ENCODE measurements at places on chromosomes 7 and 10.

DNA sequence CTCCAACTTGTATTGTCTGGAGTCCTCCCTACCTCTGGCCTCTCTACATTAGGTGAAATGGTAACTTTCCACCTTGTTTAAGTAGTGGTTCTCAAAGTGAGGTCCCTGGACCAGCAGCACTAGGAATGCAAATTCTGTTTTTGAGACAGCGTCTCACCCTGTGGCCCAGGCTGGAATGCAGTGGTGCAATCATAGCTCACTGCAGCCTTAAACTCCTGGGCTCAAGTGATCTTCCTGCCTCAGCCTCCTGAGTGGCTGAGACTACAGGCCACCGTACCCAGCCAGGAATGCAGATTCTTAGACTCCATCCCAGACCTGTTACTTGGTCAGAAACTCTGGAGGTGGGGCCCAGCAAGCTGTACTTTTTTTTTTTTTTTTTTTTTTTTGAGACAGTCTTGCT, 6.8 kb upstream of the TBL2 start:
- no peak for DNase-seq

- no peak for DNase-seq
These were observed 44.0 kb downstream of the CALD1 start for GRCh38 chr7:134823400-134823799.

DNA sequence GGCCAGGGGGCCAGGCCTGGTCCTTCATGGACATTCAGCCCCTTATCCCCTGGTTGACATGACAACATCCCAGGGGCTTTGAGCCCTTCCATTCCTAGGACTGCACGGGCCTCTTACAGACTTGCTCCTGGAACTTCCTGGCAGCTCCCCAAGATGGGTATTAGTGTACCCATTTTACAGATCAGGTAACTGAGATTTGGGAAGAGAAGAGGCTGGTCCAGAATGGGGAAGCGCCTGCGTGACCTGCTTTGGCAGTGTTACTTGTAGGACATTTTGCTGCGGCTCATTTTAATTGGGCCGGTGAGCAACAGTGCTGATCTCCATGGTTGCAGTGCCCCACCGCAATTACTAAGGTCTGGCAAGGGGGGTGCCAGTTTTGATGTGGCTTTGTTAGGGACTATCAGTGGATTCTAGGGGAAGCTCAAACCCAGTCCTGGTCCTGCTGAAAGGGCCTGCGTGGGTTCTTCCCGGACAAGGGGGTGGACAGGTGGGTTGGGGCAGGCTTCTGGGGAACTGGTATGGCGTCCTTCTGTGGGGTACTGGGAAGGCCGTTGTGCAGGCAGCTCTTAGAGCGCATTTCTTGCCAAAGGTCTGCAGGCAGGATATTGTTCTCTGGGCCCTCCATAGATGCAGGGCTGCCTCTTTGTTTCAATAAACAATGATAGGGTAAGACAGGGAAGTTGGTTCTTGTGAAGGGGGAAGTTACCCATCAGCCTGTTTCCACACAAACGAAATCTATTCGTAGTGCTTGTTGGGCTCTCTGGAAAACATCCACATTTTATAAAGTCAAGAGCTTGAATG, 137.6 kb downstream of the RGS10 start:
- no peak for DNase-seq

DNA sequence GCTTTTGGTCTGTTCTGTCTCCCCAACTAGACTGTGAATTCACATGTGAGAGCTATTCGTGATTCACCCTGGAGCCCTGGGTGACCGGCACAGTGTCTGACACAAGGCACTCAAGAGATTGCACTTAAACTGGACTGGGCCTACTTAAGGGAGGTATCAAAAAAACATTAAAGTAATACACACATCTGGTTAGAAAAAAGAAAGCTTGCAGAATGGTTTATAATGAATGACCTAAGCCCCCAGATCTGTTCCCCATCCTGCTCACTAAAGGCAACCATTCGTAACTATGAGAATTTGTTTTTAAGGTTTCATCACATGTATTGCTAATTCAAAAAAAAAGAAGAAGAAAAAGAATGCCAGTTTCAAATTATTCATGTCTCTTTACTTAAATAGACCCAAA, 74.5 kb downstream of the DGKI start:
- DNase-seq = no peak

DNA sequence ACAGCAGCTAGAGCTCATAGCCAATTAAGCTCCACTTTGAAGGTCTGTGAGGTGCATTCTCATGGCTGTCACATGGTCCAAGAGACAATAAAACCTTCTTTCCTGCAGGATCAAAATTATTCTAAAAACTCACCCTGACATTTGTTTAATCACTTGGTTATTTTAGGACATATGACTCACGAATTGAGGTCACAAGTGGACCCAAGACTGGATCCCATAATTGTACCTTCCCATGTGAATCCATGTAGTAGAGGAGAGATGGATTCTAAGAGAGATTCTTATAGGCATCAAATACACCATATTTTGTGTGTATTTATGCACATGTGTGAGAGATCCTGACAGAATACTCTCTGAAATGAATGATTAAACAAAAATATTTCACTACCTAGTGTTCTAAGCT, 18.1 kb downstream of the POLR1F start:
- DNase-seq = no peak

DNA sequence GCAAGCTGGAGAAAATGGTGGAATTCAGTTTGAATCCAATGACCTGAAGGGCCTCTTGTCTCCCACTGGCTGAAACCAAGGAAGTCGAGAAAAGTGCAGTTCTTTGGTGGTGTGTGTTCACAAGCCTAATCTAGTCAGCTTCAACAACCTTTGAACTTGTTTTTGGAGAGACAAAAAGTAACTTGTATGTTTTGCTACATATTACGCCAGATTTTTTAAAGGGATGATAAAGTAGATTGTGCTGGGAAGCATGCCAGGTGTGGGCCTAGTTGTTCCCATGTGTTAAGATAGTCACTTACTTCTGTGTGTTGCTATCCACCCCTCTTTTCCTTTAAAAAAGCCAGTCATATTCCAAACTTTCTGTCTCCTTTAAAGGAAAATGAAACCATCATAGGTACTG, 79.7 kb upstream of the FAM3C start:
- DNase-seq = no peak

- no peak for DNase-seq
These were observed 54.3 kb downstream of the LRRC18 start for GRCh38 chr10:48885376-48885775.

GRCh38 chr10:96238646-96239623, 32.4 kb downstream of the BLNK start:
- DNase-seq = no peak

- no peak for DNase-seq
These were observed 201.0 kb upstream of the ADARB2 start for GRCh38 chr10:1938317-1938716.

DNA sequence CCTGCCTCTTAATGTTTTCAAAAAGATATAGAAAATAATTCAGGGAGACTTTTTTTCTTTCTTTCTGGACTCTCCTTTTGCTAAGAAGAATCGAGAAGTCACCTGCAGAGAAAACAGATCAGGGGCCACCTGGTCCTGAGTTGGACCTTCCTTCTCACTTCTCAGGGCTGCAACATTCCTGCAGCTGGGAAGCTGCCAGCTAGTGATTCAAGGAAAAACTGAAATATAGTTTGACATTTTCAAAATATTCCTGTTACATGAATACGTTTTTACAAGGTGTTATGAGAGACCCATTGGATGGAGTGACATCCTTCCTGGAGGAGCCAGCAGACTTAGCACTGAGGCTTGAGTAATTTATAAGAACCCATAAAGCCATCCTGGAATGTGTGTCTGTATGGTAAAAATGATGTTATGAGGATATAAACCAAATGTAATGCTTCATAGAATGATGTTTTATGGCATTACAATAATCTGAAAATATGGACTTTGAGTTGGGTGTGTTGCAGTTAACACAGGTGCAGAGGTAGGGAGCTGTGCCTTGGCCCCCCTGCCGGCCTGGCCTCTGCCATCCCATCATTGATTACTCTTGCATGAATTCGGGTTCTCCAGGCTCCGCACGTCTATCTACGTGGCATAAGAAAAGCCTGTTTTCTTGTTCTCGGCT, 149.7 kb downstream of the PAXIP1 start:
- DNase-seq = no peak

DNA sequence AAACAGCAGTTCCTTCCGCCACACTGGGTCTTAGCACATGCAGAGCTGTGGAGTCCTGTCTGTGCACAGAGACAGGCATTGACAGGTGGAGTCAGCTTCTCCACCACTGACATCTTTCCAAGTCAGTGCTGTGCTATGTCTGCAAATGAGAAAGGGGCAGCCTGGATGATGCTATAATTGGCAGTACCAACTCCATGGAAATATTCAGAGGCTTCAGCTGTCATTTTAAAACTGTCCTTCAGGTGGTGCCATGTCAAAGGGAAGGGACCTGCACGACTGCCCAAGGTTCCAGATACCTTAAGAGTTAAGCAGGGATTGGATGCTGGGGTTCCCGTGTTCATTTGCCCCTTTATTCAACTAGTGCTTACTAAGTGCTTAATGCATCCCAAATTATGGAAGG, 258.0 kb upstream of the PRKCQ start:
- no peak for DNase-seq

DNA sequence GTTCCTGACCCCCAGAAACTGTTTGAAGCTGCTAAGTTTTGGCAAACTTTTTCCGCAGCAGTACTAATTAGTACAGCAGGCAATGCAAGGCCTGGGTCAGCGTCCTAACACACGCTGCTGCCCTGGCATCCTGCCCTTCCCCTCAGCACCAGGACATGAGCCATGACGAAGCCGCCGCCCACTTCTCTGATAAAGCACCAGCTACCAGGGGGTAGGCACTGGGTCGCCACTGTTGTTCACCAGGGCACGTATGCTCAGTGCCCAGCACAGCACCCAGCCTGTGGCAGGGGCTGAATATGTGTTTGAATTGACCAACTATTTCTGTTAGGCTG, 59.5 kb downstream of the CHST15 start:
- no peak for DNase-seq

- DNase-seq = peak; percentile 10
These were observed 121.7 kb upstream of the TRIM24 start for GRCh38 chr7:138338361-138338760.

DNA sequence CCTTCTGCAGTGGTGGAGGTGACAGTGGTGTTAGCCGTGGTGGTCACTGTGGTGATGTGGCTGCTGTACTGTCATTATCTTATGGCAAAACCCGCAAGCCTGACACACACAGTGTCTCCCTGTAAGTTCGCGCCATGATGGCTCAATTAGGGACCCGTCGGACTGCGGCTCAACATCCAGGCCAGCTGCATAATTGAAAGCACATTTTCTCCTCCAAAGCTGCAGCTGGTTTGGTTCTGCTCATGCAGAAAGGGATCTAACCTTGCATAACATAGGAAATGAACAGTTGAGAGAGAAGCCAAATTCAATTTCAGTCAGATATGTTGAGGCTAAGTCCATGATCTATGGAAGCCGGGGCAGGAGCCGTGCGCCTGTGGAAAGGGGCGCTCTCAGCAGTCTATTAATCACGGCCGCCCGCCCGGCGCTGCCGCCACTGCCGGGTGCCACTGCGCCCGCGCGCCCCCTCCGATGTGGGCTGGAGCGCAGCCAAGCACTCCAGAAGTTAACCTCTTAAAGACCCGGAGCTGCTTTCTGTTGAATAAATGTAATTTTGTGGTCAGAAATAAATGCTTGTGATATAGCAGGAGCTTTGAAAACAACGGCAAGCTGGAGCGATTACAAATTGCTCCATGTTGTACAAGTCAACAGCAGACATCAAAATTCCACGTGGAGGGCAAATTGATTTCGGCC, 227.7 kb downstream of the CUX1 start:
- no peak for DNase-seq

DNA sequence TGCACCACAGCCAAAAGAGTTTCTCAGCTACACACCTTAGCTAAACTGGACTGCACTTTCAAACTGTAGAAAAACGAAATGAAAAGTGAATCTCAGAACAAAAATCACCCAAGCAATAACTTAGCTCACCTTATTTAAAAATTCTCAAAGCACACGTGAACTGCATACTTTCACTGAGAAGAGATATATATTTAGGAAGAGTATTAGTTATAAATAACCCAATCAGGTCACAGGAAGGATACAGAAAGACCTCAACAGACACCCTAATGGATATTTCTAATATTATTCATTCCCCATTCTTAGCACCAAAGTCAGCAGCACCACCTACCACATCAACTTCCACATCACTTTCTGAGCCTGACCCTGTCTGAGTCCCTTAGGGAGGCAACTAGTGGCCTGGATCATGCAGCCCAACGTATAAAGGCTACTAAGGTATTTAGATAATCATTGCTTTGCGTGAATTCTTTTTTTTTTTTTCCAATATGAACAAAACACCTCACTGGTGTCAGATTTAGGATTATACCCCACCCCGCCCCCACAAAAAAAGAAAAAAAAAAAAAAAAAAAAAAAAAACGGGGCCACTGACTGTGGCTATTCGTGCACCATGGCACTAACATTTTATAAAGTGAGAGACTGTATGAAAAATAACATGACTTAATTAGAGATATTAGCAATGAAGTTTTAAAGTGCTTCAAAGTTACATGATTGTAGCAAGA, 2.6 kb downstream of the ABI1 start:
- no peak for DNase-seq

DNA sequence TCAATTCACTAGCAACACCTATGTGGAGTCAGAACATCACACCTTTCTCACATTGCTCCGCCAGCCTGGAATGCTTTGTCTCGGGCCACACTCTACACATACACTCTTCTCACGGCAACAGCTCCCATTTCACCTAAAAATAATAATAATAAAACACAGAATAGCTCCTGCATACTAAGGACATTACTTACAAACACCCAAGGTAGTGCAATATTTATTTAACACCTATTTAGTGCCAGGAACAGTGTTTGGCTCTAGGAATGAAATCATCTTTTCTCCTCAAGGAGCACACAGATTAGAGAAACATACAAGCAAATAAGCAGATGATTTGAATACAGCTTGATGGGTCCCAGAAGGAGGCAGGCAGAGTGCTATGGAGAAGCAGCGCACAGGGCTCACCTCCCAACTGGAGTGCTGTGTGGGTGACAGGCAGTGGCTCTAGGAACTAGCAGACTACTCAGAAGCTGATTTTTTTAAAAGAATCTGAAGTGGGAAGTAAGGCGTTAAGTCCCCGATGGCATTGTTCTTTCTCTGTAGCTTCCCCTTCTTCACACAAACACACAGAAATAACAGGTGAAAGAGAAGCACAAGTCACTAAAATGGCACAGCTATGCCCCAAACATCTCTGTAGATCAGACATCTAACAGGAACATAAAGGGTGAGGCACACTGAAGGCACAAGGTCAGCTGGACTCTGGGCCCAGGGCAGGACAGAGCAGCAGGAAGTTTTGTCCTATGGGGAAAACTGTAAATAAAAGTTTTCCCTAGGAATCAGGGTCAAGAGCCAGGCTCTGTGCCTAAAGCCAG, 16.7 kb downstream of the USP6NL start:
- no peak for DNase-seq

All from epithelial cell of proximal tubule (primary cell).